ENCODE measurements at places on chromosomes 2 and 18.

GRCh38 chr2:55120634-55121359 lies 70.5 kb upstream of the RTN4 start:
- peak; percentile 73 for DNase-seq

DNA sequence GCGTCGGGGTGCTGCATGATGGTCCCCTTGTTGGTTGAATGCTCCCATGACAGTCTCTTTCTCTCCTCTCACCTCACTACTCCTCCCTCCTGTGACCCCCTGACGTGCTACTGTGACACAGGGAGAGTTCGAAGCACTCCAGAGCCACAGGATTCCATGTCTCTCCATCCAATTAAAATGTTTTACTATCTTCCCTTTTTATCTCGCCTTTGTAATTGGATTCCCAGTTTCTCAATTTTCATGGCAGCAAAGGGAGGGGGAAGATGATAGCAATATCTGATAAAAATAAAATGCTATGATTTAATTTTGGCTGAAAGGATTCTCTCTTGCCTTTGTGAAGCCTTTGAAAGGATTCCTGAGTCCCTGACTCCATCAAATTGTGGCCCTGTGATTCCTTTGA lies 271.9 kb upstream of the SLC14A2 start:
- DNase-seq, result no peak

GRCh38 chr2:187224989-187225388 lies 223.1 kb downstream of the CALCRL start:
- no peak for DNase-seq

DNA sequence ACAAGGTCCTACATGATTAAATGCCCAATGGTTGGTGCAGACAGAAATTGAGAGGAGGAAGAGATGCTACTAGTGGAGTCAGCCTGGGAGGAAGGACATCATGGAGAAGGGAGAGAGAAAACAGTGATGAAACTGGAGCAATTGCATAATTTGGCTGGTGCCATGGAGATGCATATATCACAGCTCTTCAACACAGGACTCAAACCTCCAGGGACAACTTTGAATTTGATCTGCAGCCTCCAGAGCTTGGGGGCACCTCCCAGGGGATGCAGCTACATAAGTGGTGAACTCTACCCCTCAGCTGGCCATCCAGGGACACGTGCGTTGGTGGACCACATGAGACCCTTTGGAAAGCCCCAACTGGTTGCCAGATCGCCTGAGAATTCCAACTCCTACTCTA lies 80.4 kb downstream of the CTAGE1 start:
- no peak for DNase-seq

- no peak for DNase-seq
Observed at GRCh38 chr18:79211844-79212243, 142.7 kb downstream of the ATP9B start.

DNA sequence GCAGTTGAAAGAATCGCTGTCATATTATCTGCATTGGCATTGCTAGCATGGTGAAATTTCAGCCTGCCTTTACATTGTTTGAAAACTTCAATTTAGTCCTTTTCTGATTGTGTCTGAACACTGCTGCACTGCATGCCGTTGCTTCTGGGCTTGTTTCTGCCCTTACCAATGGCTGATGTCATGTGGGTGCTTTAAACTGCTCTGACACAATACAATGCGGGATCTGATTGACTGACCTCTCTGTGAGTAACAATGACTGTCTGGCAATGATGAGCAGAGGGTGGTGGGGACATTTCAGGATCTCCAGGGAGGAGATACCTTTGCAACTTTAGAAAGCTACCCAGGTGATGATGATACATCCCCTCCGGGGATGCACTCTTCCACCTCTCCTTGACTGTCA lies 119.5 kb upstream of the ZBTB14 start:
- no peak for DNase-seq

DNA sequence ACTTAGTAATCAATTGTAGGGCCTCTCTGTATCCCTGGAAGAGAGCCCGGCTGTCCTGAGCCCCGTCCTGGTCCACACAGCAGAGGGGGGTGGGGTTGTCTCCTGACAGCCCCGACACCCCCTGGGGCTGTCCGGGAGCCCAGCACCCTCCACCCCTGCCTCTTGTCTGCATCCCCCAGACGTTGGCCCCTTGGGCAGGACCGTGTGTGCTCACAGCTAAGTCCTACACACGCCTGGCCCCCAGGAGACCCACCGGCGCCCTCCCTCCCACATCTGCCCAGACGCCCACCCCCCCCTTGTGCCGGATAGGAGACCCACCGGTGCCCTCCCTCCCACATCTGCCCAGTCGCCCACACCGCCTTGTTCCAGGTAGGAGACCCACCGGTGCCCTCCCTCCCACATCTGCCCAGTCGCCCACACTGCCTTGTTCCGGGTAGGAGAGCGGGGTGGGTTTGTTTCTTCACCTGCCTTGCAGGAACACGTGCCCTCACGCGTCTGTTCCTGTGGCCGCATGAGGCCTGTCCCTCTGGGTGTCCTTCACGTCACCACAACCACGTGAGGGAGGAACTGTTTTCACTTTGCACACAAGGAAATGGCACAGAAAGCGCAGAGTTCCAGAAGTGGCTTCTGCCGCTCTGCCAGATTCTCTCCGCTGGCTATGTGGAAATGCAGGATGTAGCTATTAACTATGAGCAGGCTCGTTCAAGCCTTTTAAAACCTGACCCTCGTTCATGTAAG lies 61.1 kb upstream of the NFATC1 start:
- DNase-seq, result no peak

GRCh38 chr18:22098563-22098989 lies 70.8 kb upstream of the GATA6 start:
- no peak for DNase-seq

GRCh38 chr2:221635949-221636348 lies 63.8 kb upstream of the EPHA4 start:
- no peak for DNase-seq

DNA sequence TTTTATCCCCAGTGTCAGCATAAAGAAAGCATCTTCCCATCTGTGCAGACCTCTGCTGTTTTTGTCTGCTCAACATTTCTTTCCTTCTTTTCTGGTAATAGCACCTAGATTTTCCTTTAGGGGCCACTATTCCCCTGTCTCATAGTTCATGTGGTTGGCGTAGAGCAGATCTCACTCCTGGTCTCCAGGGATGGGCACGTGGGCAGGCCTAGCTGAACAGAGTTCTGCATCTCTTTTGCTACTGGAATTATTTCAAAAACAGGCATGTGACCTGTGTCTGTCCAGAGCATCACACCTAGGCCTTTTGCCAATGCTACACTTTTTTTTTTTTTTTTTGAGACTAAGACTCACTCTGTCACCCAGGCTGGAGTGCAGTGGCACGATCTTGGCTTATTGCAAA lies 17.7 kb upstream of the ICOS start:
- no peak for DNase-seq

DNA sequence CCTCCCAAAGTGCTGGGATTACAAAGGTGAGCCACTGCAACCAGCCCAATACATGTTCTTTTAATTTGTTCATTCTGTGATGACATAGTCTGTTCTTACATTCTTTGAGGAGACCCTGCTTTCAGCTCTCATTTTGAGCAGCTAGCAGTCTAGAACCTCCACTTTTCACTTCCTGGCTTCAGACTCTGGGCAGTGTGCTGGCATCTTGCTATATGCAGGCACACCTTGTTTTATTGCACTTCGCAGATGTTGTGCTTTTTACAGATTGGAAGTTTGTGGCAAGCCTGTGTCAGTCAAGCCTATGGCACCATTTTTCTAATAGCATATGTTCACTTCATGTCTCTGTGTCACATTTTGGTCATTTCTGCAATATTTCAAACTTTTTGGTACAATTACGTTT lies 72.4 kb downstream of the PRKCE start:
- DNase-seq, result no peak

GRCh38 chr18:38186491-38186890 lies 620.9 kb upstream of the CELF4 start:
- DNase-seq, result no peak

GRCh38 chr2:167898340-167898739 lies 349.1 kb downstream of the STK39 start:
- DNase-seq, result no peak

DNA sequence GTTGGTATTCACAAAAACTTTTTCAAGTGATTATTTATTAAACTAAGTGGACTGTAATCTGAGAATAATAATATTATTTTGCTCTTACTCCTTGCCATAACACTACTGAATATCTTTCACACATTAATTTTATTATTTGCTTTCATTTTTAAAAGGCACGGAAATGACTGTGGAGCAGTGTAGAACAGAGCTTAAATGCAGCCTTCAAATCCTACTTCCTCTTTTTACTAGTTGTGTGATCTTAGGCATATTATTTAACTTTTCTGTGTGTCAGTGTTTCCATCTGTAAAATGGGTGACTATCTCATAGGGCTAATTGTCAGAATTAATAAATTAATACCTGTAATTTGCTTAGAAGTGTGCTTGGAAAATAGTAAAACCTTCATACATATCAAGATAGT lies 55.5 kb upstream of the SLC8A1 start:
- DNase-seq, result no peak

GRCh38 chr2:240347949-240348500 lies 87.4 kb upstream of the GPC1 start:
- DNase-seq, result no peak

DNA sequence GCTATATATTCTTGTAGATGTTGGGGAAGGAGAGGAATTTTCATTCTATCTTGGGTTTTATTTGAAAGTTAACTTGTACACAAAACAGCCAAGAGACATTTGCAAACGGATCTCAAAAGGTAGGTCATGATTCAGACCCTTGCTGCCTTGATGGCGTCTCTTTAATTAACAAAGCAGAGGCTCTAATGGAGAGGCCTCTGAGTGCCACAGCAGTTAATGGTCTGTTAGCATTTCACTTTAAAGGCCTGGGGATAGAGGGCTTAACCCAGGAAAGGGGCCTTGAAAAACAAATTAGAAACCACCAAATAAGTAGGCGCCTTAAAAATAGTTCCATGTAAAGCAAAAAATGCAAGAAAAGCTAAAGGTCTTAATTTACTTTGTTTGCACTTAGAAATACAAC lies 836.9 kb upstream of the CELF4 start:
- no peak for DNase-seq

DNA sequence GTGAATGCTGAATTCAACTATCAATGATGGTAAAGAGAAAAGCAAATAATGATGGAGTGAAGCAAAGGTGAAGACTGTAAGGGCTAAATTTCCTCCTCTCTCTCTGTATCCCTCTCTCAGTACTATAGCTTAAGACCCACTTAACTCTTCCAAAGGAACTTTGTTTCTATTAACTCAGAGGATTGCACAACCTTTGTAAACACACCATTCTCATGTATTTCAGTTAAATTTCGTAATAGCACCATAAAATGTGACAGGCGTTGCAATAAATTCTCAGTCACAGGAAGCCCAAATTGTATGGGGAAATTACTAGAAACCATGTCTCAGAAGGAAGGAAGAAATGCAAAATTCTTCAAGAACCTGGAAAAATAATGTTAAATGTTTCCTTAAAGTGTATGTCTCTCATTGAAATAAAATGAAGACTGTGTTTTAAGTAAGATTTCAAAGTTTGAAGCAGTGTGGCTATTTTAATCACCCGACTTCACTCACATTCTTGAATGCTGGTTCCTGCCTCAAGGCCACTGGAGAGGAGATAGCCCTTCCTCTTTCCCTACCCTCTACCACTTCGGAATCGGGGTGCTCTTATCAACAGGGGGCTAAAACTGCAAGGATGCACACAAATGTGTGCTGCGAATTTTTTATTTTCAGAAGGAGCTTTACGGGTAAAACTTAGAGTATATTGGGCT lies 112.1 kb downstream of the FTCDNL1 start:
- no peak for DNase-seq

- no peak for DNase-seq
Observed at GRCh38 chr2:192005211-192005610, 158.3 kb upstream of the CAVIN2 start.

GRCh38 chr2:207332480-207333212 lies 166.9 kb upstream of the KLF7 start:
- no peak for DNase-seq
